ENCODE measurements at places on chromosomes 6 and 20.

- no peak for DNase-seq
Observed at GRCh38 chr6:135085700-135086413, 31.2 kb upstream of the HBS1L start.

- no peak for DNase-seq
Observed at GRCh38 chr20:62239278-62239879, 1.1 kb downstream of the OSBPL2 start.

DNA sequence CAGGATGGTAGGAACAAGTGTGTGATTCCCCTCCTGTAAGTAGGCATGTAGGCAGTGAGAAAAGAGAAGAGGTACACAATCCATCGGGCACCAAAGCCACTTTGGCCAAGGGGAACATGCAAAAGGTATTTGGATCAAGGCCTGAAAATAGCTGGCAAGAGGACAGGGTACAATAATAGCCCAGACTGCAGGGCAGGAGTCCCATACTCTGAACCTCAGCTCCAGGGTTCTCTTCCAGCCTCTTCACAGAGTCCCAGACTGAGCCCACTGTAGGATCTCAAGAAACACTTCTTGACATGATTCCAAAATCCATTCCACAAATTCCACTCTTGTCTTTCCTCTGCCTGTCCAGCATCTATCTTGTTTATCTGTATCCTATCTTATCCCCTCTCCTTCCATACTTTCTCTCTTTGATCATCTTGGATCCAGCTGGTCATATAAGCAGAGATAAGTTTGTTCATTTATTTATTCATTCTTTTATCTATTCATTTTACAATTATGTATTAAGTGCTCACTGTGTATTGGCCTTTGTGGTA is 19.7 kb downstream of the ACSS2 start:
- no peak for DNase-seq

- DNase-seq = no peak
Observed at GRCh38 chr20:22531756-22532155, 52.6 kb downstream of the FOXA2 start.
